ENCODE measurements at places on chromosomes 16 and 17. TPM values are rescaled to one million over a fixed set of nuclear protein-coding genes. Genes with fewer than 3 reads are reported as not detected.

DNA sequence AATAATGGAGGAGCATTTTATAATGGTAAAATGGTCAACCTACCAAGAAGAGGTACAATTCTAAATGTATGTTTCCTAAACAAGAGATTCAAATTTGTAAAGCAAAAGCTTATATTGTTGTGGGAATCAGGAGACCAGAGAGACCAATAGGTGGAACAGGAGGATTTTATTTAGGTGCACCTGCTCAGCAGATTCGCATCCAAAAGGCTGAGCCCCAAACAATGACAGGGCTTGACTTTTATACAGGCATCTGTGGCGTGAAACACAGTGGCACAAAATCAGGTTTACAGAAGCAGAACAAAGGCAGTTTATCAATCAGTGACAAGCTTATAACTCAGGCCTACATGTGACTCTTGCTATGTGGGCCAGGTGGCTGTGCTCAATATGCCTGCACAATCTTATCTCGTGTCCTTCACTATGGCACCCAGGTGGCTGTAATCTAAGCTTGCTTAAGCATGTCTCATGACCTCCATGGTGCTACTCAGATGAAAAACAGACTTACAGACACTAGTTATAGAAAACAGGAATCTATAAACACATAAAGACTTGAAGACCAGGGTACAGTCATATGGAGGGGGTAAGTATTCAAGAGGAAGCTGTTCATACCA lies 780.2 kb upstream of the CA10 start:
- H3K4me1 ChIP-seq: no peaks in the 10 kb centered on the region
- no peak overlapping the region for H3K27ac ChIP-seq
- DNase-seq: no peak
- H3K4me3 ChIP-seq: no peak overlapping the region
- H3K36me3 ChIP-seq: no peaks in the 10 kb centered on the region
- no peaks in the 10 kb centered on the region for H3K27me3 ChIP-seq

- H3K4me1 ChIP-seq: peaks cover 16% of the 10 kb centered on the region
- H3K27ac ChIP-seq: peak overlapping the region; percentile 24
- DNase-seq: no peak
Measured at GRCh38 chr17:60602871-60603270, 2.9 kb downstream of the PPM1D start.

DNA sequence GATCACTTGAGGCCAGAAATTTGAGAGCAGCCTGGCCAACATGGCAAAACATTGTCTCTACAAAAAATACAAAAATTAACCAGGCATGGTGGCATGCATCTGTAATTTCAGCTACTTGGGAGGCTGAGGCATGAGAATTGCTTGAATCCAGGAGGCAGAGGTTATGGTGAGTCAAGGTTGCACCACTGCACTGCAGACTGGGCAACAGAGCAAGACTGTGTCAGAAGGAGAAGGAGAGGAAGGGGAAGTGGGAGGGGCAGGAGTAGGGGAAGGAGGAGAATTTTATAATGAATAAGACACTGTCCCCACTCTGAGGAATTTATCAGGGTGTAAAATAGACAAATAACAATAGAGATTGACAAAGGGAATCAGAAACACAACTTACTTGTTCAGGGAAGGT lies 440.6 kb upstream of the DYNLRB2 start:
- no peaks in the 10 kb centered on the region for H3K36me3 ChIP-seq
- DNase-seq: no peak
- no peaks in the 10 kb centered on the region for H3K27me3 ChIP-seq
- peaks cover 13% of the 10 kb centered on the region for H3K4me1 ChIP-seq

GRCh38 chr17:2542056-2542455 lies 30.4 kb upstream of the METTL16 start:
- H3K4me1 ChIP-seq: peaks cover 5% of the 10 kb centered on the region
- H3K27me3 ChIP-seq: no peaks in the 10 kb centered on the region
- H3K36me3 ChIP-seq: no peaks in the 10 kb centered on the region
- no peak overlapping the region for H3K4me3 ChIP-seq
- DNase-seq: no peak
- no peak overlapping the region for H3K27ac ChIP-seq

- H3K4me1 ChIP-seq: peaks cover 9% of the 10 kb centered on the region
- no peak overlapping the region for H3K27ac ChIP-seq
- no peak for DNase-seq
- peaks cover 46% of the 10 kb centered on the region for H3K36me3 ChIP-seq
- H3K4me3 ChIP-seq: no peak overlapping the region
- no peaks in the 10 kb centered on the region for H3K27me3 ChIP-seq
Measured at GRCh38 chr17:3008336-3009288, 54.8 kb downstream of the OR1D5 start.

MRPS23 gene
- total RNA-seq: 59.3 TPM

DNA sequence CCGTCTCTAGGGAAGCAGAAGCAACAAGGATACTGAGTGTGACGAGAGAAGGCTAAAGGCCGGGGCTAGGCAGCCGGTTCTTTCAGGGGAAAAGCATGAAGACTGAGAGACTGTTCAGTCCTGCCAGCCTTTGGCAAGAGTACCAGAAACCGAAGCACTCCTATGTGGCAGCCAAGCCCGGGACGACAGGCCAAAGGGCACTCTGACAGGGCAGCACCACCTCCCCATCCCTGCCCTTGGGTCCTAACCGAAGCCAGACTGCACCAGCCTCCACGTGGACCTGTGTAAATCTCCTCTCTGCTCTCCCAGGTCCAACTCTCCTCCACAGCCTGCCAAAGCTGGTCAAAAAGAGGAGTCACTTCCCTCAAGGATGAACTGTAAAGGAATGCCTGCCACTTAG lies 23.5 kb upstream of the ALOX15 start:
- H3K27me3 ChIP-seq: peaks cover 54% of the 10 kb centered on the region
- H3K36me3 ChIP-seq: peaks cover 6% of the 10 kb centered on the region
- no peak for DNase-seq
- H3K4me1 ChIP-seq: no peaks in the 10 kb centered on the region
- H3K27ac ChIP-seq: no peak overlapping the region
- no peak overlapping the region for H3K4me3 ChIP-seq

GRCh38 chr16:56438038-56438437 lies 12.7 kb upstream of the AMFR start:
- H3K36me3 ChIP-seq: peaks cover 89% of the 10 kb centered on the region
- H3K4me1 ChIP-seq: no peaks in the 10 kb centered on the region
- no peak for DNase-seq
- no peak overlapping the region for H3K27ac ChIP-seq

- DNase-seq: peak; percentile 69
- no peak overlapping the region for H3K4me3 ChIP-seq
- no peak overlapping the region for H3K27ac ChIP-seq
- H3K36me3 ChIP-seq: peaks cover 82% of the 10 kb centered on the region
- no peaks in the 10 kb centered on the region for H3K4me1 ChIP-seq
Measured at GRCh38 chr17:51000835-51001638, 119.6 kb downstream of the SPAG9 start.

C17orf67 gene
- 3.5 TPM for total RNA-seq

ARL5C gene
- not detected for total RNA-seq

DNA sequence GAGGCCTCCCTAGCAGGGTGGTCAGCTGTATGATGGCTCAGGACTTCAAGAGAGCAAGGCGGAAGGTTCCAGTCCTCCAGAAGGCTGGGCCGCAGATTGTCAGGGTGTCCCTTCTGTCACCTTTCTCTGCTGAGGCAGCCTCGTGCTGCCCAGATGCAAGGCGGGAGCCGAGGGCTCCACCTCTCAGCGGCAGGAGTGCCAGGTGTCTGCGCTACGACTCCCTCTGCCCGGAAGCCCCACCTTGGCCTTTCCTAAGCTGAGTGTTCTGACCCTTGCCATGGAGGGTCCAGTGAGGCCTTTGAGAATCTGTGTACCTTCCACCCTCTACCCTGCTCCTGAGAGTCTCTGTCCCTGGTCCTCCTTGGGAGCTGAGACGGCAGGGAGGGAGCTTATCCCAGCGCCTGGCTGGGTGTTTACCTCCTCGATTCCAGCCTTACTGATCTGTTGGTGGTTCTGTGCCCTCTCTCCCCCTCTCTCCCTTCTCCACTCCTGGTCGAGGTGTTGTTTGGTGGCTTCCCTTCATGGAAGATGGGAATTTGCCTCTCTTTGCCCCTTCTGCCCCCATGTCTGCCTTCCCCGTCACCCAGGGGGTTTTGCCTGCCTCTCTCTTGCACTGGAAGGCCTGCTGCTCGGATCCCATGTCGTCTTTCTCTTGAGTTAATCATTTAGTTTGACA lies 2.2 kb upstream of the ZNF750 start:
- H3K27ac ChIP-seq: no peak overlapping the region
- peaks cover 11% of the 10 kb centered on the region for H3K4me1 ChIP-seq
- H3K27me3 ChIP-seq: no peaks in the 10 kb centered on the region
- DNase-seq: no peak
- peaks cover 4% of the 10 kb centered on the region for H3K36me3 ChIP-seq
- no peak overlapping the region for H3K4me3 ChIP-seq

DNAI2 gene
- not detected for total RNA-seq

DNA sequence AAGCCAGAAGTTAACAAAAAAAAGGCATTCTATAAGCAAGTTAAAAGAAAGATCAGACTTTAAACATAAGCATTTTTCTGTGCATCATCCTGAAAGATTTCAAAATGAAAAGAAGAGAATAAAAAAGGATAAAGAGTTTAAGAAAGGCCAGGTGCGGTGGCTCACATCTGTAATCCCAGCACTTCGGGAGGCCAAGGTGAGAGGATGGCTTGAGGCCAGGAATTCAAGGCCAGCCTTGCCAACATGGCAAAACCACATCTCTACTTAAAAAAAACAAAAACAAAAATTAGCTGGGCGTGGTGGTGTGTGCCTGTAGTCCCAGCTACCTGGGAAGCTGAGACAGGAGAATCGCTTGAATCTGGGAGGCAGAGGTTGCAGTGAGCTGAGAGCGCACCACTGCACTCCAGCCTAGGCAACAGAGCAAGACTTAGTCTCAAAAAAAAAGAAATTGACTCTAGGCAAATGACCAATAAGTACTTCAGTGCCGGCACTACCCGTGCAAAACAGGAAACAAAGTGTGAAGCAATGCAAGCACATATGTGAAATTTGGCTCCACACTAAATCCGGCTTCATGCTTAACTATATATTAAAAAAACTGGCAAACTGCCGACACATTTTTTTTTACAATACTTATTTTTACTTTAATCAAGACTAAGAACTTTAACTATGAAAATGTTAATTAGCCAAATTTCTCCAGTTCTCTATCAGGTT lies 83.2 kb upstream of the C17orf78 start:
- H3K36me3 ChIP-seq: peaks cover 18% of the 10 kb centered on the region
- H3K4me1 ChIP-seq: no peaks in the 10 kb centered on the region
- H3K4me3 ChIP-seq: no peak overlapping the region
- no peaks in the 10 kb centered on the region for H3K27me3 ChIP-seq

All from MCF 10A (cell line).